ENCODE measurements at places on chromosomes 6 and 20. TPM values are rescaled to one million over a fixed set of nuclear protein-coding genes. Genes with fewer than 3 reads are reported as not detected.

DNA sequence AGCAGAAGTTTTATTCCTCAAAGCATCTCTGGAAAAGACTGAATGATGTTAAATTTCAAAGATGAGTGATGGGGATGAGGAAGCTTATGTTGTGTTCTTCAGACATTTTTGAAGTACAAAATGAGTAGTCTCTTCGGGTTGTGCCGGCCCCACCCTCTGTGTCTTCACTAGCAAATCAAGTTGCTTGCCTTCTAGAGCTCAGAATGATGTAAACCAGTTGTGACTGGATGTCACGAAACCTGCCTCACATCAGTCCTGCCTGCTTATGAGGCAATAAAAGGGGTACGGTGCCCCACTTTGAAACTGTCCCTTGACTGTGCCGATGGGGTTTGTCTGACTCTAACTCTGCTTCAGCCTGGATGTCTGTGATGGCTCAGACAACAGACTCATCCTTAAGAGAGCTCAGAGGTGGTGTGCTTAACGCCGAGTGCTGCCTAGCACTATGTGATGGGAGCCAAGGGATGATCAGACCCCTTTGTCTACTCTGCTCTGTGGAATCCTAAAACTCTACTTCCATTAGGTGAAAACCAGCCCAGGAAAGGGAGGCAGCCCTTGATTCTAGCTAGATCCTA is 19.0 kb downstream of the TOMM34 start:
- H3K36me3 ChIP-seq, result no peaks in the 10 kb centered on the region
- H3K27me3 ChIP-seq, result no peaks in the 10 kb centered on the region
- no peak for DNase-seq
- no peak overlapping the region for H3K27ac ChIP-seq

DNA sequence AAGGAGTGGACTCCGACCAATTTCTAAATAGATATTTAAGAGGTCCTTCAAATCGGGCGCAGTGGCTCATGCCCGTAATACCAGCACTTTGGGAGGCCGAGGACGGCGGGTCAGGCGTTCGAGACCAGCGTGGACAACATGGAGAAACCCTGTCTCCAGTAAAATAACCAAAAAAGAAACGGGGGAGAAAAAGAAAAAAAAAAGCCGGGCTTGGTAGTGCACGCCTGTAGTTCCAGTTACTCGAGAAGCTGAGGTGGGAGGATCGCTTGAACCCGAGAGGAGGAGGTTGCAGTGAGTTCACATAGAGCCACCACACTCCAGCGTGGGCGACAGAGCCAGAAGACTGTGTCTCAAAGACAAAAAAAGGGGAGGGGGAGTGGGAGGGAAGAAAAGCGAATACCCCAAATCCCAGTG is 53.3 kb upstream of the HFE start:
- H3K4me3 ChIP-seq, result peak overlapping the region; percentile 59
- peak overlapping the region; percentile 75 for H3K27ac ChIP-seq
- no peaks in the 10 kb centered on the region for H3K36me3 ChIP-seq
- H3K27me3 ChIP-seq, result no peaks in the 10 kb centered on the region
- no peak for DNase-seq

- peak; percentile 84 for DNase-seq
- H3K36me3 ChIP-seq, result no peaks in the 10 kb centered on the region
- H3K27me3 ChIP-seq, result no peaks in the 10 kb centered on the region
- H3K4me3 ChIP-seq, result no peak overlapping the region
- H3K27ac ChIP-seq, result peak overlapping the region; percentile 91
Measured at GRCh38 chr6:7129784-7130569, 22.2 kb downstream of the RREB1 start.

SIRPB2 gene
- 1.6 TPM for total RNA-seq

CAPN11 gene
- total RNA-seq, result not detected

Measured in right lobe of liver (tissue), 6 donors.